D721Med (cell line): ENCODE measurements at places on chromosomes 11 and 22.

DNA sequence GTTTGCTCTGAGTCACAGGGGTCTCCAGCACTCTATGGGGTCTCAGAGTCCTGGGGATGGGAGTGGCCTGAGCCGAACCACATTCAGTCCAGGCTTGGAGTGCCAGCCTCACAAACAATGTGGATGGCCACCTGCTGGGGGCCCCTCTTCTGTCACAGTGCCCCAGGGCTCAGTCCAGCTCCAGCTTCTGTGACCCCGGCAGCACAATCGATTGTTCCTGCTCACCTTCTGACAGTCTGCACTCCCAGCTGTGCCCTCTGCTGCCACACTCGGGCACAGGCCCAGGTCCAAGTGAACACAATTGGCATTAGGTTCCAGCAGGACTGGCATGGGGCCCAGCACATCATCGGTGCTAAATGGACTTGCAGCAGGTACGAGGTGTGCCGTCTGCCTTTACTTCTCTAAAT is 84.8 kb downstream of the TP53I11 start:
- no peak for DNase-seq

- DNase-seq: no peak
These were observed 12.8 kb downstream of the MRPL17 start for GRCh38 chr11:6670202-6670830.

DNA sequence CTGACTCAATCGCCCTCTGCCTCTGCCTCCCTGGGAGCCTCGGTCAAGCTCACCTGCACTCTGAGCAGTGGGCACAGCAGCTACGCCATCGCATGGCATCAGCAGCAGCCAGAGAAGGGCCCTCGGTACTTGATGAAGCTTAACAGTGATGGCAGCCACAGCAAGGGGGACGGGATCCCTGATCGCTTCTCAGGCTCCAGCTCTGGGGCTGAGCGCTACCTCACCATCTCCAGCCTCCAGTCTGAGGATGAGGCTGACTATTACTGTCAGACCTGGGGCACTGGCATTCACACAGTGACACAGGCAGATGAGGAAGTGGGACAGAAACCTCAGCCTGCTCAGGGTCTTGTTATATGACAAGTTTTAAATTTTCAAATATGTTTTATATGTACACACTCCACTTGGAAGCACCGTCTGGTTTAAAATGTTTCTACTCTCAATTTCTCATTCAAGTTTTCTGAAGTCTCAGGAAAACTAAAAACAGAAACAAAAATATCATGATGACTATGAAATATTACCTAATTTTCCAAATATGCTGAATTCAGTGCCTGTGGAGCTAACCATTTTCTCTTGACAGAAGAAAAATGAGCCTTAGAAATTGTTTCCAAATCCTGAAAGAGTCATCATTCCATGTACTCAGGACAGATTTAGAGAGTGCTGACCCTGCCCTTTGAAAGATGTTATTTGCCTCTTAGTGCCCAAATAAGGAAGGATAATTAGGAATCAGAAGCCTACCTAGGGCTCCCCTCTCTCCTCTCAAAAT is 48.8 kb upstream of the TOP3B start:
- no peak for DNase-seq

DNA sequence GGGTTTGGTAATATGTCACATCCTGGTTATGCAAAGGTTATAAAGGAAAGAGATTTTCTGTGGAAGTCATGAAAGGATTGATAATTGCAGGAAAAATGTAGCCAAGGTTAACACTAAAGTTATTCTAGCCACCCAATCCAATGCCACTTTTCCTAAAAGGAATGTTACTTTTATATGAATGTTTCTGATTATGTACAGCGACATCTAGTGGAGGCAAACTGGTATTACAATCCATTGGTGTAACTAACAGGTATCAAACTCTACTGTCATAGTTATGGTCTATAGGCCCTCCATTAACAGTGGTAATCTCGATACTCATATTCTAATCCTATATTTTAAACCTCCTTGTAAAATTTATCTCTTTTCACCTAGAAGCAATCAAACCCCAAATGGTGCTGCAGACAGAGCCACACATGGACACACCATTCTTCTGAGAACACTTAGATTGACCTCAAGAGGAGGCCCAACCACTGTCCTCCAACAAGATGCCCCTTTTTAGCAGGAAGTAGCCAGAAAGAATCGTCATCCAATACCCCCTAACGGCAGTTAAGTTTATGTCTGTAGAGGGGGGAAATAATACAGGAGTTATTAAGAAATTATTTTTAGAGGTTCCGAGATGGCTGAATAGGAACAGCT is 74.9 kb upstream of the RAG2 start:
- no peak for DNase-seq

GRCh38 chr11:57896361-57897145 is 127.1 kb upstream of the OR9Q1 start:
- no peak for DNase-seq

GRCh38 chr22:23152238-23153114 is 7.2 kb downstream of the RAB36 start:
- no peak for DNase-seq

GRCh38 chr11:88098289-88098688 is 77.0 kb downstream of the RAB38 start:
- no peak for DNase-seq

- DNase-seq: no peak
These were observed 203.2 kb downstream of the CSNK2A3 start for GRCh38 chr11:11149671-11150459.

GRCh38 chr11:94583866-94584500 is 16.8 kb downstream of the PIWIL4 start:
- no peak for DNase-seq

- DNase-seq: no peak
These were observed 21.7 kb upstream of the PDGFB start for GRCh38 chr22:39266398-39267030.

- no peak for DNase-seq
These were observed 17.8 kb upstream of the MYEOV start for GRCh38 chr11:69276165-69276564.

GRCh38 chr22:43955883-43956782 is 891 bp downstream of the SAMM50 start:
- DNase-seq: no peak

DNA sequence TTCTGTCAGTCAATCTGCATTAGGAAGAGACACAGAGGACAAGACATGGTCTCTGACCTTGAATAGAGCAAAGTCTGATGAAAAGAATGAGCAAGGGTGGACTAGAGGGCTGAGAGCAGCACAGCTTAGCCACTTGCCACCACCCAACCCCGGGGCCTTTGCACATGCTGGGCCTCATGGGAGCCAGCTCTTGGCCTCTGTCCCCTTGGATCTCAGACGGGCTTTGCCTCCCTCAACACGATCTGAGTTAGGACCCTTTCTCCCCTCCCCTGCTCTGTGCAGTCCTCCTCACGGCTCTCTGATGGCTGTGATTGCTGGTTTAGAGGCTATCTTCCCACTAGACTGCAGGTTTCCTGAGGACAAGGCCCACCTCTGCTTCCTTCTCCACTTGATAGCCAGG is 131.6 kb upstream of the B3GAT1 start:
- DNase-seq: no peak

DNA sequence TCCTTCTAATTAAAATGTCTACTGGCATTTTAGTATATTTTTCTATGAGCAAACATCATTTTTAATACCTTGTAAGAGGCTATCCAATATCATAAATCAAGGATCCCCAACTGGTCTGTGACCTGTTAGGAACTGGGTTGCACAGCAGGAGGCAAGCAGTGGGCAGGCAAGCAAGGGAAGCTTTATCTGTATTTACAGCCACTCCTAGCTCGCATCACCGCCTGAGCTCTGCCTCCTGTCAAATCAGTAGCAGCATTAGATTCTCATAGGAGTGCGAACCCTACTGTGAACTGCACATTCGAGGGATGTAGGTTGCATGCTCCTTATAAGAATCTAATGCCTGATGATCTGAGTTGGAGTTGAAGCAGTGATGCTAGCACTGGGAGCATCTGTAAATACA is 70.2 kb upstream of the CREB3L1 start:
- no peak for DNase-seq

DNA sequence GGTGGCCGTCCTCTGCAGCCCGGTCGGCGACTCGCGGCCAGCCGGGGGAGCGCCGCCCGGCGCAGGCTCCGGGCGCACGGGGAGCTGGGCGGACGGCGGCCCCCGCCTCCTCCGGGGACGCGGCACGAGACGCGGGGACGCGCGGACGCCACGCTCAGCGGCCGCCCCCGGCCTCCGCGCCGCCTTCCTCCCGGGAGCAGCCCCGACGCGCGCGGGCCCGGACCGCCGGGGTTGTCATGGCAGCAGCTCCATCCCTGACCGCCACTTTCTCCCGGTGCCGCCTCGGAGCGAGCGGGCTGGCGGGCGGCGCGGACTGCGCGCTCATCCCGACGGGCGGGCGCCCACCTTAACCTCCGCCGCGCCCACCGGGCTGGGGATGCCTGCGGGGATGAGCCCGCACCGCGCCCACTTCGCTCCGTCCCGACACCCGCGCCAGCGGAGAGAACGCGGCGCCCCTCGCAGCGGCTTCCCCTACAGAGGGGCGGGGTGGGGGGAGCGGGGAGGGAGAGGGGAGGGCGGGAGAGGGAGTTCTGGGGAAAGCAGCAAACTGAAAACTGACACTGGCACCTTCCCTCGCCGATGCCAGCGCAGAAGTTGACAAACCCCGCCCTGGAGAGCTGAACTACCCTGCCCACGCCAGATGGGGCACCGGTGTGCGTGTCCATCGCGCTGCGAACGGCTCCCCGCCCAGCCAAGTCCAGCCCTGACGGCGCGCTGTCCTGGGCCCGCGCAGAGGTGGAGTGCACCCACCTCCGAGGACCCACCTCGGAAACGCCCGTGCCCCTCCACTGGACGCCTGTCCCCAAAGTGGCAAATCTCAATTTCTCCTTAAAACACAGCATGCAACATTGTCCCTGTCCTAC is 588.4 kb downstream of the OPCML start:
- DNase-seq: no peak

GRCh38 chr22:44256556-44257485 is 55.9 kb downstream of the SHISAL1 start:
- DNase-seq: no peak

DNA sequence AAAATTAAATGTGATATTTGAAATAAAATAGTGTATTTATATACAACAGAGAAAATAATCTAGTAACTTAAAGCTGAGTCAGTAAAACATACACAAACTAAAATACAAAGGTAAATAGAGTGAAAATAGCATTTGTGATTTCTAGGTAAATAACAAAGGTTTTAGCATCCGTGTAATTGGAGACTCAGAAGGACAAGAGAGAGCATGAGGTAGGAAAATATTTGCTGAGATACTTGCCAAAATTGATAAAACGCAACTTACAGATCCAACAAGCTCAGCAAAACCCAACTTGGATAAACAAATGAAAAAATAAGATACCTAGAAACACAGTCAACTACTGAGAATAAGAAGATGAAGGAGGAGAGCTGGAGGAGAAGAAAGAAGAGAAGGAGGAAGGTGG is 634.7 kb upstream of the CCDC179 start:
- DNase-seq: no peak

DNA sequence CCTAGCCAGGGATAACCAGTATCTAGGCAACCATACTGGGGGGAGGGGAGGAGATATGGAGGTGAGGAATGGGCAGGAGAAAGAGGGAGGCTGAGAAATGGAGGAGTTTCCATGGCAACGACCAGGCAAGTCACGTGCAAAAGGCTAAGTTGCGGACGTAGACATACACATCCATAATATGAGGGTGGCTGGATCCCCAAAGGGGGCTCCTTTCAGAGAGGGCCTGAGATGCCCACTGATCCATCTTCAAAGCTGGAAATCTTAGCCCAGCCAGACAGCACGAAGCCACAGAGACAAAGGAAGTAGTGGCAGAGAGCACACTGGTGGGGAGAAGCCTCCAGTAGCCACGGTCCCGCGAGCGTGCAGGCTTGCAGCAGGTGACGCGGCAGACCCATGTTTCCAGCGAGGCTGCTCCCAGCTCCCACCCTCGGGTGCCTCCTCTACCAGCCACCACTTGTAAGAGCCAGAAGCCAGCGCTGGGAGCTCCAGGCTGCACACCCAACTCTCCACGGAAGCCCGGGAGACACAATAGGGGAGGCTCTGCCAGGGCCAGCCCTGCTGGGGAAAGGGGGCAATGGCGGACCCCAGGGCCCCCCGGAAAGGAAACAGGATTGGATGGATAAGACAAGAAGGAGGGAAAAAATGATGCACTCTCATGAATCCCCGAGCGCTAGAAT is 938 bp downstream of the FXYD6 start:
- DNase-seq: peak; percentile 47

DNA sequence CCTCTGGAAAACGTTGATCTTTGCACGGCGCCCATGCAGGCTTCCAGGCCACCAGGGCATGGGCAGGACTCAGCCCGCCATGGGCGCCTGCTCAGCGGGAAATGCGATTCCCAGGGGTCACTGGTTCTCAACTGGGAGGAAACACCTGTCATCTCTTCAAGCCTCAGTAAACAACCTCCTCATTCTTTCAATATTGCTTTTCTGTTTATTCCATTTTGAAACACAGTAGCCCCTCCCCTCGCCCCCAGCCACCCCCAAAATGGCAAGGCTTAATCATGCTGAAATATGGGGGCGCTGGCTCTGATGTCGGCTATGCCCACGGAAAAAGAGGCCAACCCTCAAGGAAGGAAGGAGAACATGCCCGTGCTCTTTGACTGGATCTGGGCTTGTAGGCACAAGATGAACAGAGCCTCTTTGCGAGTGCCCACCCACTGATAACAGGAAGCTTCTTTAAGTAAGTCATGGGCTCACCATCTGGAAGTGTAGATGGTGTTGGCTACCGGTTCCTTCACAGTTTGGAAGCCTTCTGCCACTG is 594 bp upstream of the POU2AF1 start:
- no peak for DNase-seq

DNA sequence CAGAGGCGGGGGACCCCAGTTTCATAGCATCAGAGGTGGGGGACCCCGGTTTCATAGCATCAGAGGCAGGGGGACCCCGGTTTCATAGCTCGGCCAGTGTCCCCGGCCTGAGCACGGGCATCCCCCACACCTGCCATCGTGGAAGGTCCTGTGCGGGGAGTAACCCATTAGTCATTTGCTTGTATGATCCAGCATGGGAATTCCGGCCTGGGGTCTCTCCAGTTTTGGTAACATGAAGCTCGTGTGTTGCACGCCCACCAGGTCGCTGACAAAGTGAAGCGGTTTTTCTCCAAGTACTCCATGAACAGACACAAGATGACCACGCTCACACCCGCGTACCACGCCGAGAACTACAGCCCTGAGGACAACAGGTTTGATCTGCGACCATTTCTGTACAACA is 29.0 kb upstream of the KRTAP5-7 start:
- no peak for DNase-seq

- no peak for DNase-seq
These were observed 13.6 kb upstream of the ALDH3B2 start for GRCh38 chr11:67687986-67688385.

DNA sequence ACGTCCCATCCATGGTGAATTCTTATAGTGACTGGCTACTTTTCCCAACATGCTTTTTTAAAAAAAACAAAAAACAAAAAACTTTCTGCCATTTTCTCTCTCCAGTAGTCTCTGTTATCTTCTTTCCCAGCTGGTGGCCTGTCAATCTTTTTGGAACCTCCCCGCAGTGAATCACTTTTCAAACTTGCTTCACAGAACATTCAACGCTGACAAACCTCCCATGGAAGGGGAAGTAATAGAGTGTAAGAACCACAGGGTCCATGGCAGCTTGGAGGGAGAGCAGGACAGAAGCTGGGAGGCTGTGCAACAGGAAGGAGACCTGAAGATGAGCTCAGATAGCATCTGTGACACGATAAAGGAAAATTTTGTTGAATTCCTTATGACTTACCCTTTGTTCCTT is 9.8 kb upstream of the CECR2 start:
- DNase-seq: no peak

- no peak for DNase-seq
These were observed 193.5 kb downstream of the UVRAG start for GRCh38 chr11:76008474-76008873.

GRCh38 chr11:57487920-57488659 is 27.4 kb downstream of the SLC43A1 start:
- no peak for DNase-seq
